ENCODE measurements at places on chromosomes 3 and 15. TPM values are rescaled to one million over a fixed set of nuclear protein-coding genes. Genes with fewer than 3 reads are reported as not detected.

AP4E1 gene
- 12.4 TPM for total RNA-seq

GRCh38 chr3:13666781-13667709 is 118.1 kb downstream of the FBLN2 start:
- no peak for DNase-seq

GRCh38 chr3:17795711-17796110 is 53.3 kb upstream of the TBC1D5 start:
- DNase-seq, result no peak

DNA sequence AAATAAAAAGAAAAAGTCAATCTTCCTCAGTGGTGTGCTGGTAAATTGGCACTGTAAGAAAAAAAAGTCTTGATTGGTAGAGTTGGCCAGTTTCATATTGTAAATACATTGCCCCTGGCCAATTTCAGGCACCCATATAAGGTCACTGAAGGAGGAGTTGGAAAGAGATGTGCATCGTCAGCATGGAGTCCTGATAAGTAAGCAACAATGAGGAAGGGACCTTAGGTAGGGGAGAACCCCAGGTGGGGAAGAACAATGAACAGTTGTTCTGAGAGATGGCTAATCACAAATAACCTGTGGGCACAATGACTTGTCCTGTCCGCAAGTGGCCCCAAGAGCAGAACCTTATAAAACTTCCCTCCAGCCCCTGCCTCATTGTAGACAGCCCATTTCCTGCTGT is 8.6 kb upstream of the CYP8B1 start:
- no peak for DNase-seq

- DNase-seq, result no peak
Measured at GRCh38 chr3:178525251-178525650, 11.0 kb upstream of the KCNMB2 start.

GRCh38 chr3:125622381-125622791 is 27.1 kb upstream of the OSBPL11 start:
- DNase-seq, result peak; percentile 10

SAMMSON gene
- not detected for total RNA-seq

DNA sequence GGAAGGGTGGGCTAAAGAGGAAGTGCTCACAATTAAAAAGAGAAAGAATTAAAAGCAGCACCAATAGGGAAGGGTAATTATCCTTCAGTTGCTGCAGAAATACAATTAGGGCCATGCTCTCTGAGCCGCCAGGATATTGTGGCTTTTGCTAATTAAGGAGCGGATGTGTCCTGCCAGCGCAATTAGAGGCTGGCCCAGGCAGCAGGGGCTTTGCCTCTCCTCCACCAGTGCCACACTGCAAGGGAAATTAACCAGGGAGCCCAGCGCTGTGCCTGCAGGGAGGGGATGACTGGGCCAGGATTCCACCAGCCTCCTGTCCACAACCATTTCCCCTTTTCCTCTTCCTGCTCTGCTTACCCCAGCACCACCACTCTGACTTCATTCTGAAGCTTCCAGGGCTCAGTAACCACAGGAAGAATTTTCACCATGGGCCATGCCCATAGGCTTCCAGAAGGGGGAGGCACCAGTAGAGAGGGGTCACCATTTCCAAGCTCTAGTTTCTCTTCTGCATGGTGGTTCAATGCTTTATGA is 10.4 kb upstream of the AEN start:
- no peak for DNase-seq

GRAMD2A gene
- 4.4 TPM for total RNA-seq

DNA sequence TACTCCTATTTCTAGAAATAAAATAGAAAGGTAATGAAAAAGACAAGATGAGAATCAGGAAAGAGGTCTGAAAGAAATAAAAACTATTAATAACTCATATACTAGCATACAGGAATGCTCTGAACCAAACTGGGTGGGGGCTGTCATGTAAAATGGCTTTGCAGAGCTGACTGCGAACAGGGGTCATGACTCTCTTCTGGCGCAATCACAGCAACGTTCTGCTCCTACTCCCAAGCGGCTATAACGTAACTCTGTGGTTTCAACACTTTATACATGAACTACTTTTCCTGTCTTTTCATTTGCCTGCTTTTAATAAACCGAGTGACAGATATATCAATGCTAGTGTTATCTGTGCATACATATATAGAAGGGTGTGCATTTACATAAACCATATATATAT is 116.7 kb downstream of the DLG1 start:
- peak; percentile 21 for DNase-seq

- no peak for DNase-seq
Measured at GRCh38 chr3:125043599-125044151, 12.1 kb downstream of the HEG1 start.

KY gene
- total RNA-seq, result 1.6 TPM

DNA sequence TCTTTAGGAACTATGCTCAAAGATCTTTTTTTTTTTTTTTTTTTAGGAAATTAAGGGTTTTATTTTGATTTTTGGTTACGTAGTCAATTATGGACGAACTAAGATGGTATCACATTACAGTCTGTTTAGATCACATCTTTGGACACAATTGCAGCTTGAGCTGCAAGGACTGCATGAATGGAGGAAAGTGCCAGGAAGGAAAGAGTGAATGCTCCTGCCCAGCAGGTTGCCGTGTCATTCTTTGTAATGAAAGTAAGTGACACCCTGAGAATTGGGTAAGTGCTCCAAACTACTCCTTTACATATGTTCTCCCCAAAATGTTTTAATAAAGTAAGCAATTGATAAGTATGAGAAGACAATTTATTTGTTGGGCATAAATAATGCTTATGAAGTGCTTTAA is 716.5 kb upstream of the GOLIM4 start:
- no peak for DNase-seq

DNA sequence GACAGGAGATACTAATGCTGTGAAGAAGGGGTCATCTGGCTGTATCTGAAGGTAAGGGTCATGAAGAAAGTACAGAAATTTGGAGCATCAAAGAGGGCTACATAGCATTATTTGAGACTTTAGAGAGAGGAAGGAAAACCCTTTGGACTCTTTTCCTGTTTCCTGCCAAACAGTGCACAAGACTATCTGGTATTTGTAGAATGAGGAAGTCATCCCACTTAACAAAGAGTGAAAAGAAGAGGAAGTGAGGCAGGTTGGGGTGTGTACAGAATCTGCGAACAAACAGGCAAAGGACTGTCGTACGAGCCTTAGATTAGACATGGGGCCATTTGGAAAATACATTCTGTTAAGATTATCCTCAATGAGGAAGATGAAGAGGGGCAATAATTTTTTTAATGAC is 546.8 kb upstream of the EPHA6 start:
- DNase-seq, result no peak

GRCh38 chr15:32786906-32787305 is 69.1 kb downstream of the GREM1 start:
- no peak for DNase-seq

- DNase-seq, result no peak
Measured at GRCh38 chr3:175898194-175898593, 1039.1 kb downstream of the NAALADL2 start.

GRCh38 chr15:98683831-98684230 is 35.5 kb downstream of the IGF1R start:
- DNase-seq, result no peak

DNA sequence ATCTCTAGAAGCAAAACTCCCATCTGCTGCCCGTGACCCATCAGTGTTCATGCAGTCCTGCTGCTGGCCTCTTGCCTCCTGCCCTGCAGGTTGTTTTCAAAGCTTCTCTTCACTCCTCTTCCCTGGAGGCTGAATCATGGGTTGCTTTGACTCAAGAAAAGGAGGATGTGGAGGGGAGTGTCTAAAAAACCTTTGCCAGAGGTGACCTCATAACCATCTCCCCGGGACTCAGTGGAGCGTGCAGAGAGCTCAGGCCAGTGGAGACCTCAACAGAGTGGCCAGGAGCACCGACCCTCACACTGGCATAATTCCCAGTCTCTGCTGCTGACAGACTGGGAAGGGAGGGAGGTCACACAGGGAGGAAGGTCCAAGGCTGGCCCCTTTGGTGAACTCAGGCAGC is 60.9 kb upstream of the ITGA11 start:
- no peak for DNase-seq

TNNC1 gene
- 15.0 TPM for total RNA-seq

DNA sequence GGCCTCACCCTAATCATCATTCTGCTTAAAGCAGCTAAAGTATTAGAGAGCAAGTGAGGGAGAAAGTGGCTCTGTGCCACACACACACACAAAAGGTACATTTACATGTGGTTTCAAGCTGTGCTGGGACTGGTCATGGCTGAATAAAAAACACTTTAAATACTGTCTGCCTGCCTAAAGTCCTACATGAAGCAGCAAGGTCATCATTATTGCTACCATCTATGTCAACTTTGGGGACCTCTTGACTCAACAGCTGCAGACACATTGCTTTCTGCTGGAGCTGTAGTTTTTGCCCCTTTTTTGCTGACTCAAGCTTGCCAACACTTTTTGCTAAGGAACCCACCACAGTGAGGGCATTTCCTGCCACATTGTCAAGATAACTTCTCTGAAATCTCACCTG is 1237.9 kb downstream of the ROBO2 start:
- no peak for DNase-seq

FETUB gene
- 5.7 TPM for total RNA-seq

LARP6 gene
- 31.9 TPM for total RNA-seq

DNA sequence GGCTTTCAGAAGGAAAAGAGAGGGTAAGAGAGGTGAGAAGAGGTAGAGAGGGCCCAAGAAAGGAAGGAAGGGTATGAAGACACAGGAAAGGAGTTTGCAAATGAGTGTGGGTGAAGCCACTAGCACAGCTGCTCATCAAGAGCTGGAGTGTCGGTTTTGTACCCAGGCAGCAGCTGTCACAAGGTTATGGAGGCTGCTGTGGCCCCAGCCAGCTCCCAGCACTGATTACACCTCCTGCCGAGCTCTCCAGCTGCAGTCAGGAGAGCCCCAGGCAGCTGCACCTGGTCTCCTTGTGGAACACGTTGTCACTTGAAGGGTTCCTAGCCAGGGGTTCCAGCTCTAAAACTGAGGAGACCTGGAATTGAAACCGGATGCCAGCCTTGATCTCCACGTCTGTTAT is 60.4 kb upstream of the CHD2 start:
- no peak for DNase-seq

GPR176 gene
- 5.3 TPM for total RNA-seq

IL17RC gene
- 27.3 TPM for total RNA-seq

DNA sequence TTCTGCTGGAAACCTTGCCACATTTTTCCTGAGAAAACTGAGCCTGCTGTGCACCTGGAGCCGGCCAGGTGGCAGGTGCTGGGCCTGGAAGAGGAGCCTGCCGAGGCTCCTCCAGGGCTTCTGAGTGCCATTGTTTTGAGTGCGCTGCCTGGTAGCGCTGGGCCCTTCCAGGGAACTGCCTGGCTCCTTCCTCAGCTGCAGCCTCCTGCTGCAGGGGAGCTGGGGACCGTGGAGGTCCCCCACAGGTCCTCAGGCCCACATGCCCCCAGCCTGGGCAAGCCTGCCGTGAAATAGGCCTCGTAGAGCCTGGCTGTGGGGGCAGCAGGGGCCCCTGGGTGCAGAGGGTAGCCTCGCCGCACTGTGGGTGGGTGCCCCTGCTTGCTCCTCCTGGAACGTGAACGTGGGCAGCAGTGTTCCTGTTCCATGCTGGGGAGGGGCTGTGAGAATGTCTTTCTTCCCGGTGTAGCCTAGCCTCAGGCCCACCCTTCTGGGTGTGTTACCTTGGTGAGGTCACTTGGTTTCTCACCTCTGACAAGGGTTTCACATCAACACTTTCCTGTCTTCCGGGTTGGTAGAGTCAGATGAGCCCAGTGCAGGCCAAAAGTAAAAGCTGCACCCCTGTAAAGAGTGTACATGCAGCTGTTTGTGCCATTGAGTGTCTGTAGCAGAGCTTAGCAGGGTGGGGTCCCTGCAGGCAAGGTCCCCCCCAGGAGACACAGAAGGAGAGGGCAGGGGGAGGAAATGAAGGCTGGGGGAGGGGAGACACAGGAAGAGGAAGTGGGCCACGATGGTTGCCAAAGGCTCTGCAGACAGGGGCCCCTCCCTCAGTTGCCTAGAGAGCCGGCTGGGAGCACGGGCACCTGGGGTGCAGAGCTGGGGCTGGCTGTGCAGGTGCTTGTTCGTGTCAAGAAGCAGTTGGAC is 34.5 kb downstream of the KLF13 start:
- no peak for DNase-seq

GRCh38 chr3:187960820-187961219 is 193.1 kb upstream of the LPP start:
- DNase-seq, result no peak

GOLGA8R gene
- total RNA-seq, result 2.0 TPM

- peak; percentile 78 for DNase-seq
Measured at GRCh38 chr3:190701096-190701532, 161.4 kb downstream of the GMNC start.
